Stimulated activated CD4-positive, alpha-beta T cell treated with anti-CD3 and anti-CD28 coated beads, TNF-alpha, amount 100 ng/mL, for 48 hours (primary cell): ENCODE measurements at places on chromosomes 2 and 18.

GRCh38 chr2:148483665-148484064 is 160.9 kb upstream of the EPC2 start:
- DNase-seq, result no peak

- no peak for DNase-seq
Observed at GRCh38 chr18:46301081-46301480, 196.9 kb downstream of the HAUS1 start.

DNA sequence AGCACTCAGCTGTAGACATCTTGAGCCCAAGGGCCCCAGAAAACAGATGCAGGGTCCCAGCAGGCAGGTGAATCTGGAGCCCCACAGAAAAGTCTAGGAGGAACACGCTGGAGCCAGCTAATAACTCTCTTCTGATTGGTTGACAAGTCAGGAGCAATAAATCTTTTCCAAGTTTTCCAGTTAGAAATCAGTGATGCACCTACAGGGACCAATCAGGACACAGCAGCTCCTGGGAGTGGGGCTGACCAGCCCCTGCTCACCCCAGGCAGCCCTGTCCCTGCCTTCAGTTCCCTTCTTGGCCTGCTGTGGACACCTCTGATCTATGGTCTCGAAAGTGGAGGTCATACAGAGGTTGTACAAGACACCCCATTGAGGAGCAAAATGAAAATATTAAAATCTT is 75.7 kb downstream of the KCNF1 start:
- no peak for DNase-seq

DNA sequence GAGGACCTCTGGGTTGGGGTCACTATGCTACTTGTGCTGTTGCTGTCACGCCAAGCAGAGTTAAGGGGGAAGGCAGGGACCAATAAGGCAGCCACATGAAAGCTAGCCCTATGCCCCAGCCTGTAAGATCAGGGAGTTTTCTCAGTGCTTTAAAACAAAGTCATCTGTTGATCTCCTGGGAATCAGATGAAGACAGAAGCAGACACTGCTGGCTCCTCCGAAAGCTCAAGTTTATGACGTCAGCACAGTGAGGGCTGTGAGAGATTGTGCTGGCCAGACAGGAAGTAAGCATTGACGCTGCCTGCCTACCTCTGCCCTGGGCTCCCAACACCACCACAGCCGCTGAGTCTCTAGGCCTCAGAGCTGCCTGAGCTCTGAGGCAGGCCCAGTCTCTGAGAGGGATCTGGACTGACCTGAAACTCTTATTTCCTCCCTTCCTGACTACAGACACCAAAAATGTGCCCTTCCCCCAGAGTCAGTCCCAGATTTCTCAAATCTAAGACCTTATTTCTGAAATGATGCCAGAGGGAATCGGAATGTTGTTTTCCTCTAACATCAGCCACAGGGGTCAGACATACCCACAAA is 118.1 kb upstream of the EPAS1 start:
- DNase-seq, result peak; percentile 20

GRCh38 chr2:165287094-165287778 is 48.0 kb downstream of the SCN2A start:
- DNase-seq, result no peak

- no peak for DNase-seq
Observed at GRCh38 chr2:2568411-2568810, 237.3 kb upstream of the MYT1L start.

- no peak for DNase-seq
Observed at GRCh38 chr2:106596844-106597243, 109.7 kb downstream of the CD8B2 start.

DNA sequence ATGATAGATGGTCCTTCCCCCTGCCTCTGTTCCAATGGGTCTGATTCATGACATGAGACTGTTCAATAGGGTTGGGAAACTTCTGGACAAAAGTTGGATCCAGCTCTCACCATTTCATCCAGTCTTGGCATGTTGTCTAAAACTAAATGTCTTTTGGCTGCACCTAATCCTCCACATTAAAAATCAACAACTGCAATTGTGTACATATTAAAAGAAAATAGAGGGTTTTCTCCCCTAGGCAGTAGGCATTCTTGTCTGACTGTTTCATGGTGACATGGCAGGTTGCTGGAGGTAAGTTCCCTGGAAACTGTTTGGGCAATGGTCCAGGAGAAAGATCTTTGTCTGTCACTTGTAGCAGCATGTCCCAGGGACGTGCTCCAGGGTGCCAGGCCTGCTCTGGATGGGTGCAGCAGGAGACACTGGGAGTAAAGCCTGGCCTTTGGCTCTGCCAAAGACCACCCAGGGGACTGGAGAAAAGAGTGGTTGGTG is 135.8 kb downstream of the TCF4 start:
- no peak for DNase-seq

- DNase-seq, result no peak
Observed at GRCh38 chr2:27839022-27839618, 51.1 kb downstream of the RBKS start.

DNA sequence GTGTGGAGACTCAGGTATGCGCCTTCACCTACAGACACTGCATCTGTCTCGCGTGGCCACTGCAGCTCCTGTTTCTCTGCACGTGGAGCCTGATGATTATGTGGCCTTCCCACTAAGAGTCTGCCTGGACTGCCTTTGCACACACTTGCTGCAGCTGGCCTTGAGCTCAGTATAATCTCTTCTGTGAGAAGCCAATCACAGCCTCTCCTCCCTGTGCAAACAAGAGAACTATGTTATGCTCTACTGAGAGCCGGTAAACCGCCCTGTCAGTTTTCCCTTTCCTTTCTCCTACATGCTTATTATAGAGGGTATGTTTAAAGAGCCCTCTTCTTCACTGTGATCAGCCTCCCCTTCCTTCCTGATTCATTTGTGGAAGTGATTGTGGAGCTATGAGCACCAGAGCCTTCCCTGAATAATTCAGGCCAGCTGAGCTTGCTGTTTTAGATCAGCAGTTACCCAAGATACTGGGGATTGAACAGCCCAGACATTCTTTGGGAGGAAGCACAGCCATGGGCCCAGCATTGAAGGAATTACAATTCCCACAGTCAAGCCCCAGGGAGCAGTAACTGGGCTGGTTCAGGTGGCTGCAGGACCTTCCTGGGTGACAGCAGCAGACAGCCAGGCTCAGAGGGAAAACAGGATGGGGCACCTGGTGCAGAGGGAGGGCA is 3.7 kb upstream of the TGFA start:
- no peak for DNase-seq

DNA sequence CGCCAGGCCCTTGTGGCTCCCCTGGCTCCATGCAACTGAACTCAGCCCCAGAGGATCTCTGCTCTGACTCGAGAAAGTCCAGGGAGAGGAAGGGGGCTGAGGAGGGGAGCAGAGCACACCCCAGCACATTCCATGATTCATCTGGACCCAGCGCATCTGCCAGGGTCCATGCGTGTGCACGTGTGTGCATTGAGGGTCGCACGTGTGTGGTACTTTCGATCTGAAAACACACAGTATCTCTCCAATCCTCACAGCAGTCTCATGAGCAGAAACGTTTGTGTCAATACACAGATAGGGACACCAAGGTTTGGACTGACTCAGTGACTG is 146.4 kb upstream of the ID2 start:
- DNase-seq, result no peak

- DNase-seq, result no peak
Observed at GRCh38 chr2:167752734-167753133, 494.7 kb downstream of the STK39 start.

GRCh38 chr18:11672846-11673454 is 16.1 kb upstream of the GNAL start:
- no peak for DNase-seq

DNA sequence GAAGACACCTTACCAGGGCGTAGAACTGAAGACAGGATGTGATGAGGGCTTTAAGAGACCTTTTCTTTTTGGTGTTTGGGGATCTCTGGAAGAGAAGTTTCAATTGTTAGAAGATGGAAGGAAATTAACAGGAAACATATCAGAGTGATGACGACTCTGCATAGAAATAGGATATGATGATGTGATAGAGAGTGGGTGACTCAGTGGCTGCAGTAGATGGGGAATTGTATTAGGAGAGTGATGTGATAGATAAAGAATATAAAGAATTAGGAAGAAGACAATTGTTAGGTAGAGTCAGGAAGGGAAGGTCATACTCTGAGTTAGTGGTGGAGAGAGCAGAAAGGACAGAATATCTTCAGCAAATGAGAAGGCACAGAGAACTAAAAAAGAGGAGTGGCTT is 593.9 kb downstream of the NYAP2 start:
- no peak for DNase-seq

GRCh38 chr2:231189571-231190495 is 8.6 kb upstream of the ARMC9 start:
- DNase-seq, result no peak

DNA sequence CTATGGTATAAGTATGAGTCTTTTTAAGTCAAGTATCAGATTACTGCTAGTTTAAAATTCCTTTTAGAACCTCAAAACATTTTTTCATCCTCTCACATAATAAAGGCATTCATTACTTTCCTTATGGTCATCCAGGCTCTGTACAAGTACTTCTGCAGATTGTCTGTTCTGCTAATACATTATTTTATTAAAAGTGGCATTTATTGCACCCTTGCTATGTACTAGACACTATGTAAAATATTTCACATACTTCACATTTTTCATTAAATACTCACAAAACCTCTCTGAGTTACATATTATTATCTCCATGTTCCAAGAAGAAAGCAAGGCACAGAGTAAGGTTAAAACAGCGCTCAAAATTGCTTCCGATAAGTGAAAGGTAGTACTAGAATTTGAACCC is 84.1 kb downstream of the RAPH1 start:
- DNase-seq, result no peak

GRCh38 chr2:186697536-186697935 is 3.7 kb downstream of the FAM171B start:
- DNase-seq, result no peak

DNA sequence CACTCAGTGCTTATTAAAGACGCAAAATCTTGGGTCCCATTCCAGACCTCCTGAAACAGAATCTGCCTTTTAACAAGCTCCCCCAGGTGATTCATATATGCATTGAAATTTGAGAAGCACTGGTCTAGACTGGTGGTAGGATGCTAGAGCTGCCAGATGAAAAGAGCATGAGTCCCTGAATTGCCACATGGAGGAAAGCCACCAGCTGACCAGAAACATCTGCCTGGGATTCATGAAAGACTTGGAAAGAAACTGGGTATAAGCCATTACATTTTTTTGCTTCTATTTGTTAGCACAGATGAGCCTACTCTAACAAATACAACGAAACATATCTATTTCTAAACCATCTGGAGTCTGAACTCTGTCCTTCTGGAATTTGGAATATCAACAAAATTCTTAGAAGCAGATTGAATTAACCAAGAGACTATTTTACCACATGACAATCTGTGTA is 228.9 kb downstream of the RBM43 start:
- no peak for DNase-seq

- DNase-seq, result no peak
Observed at GRCh38 chr2:176297067-176297466, 27.8 kb downstream of the MTX2 start.

DNA sequence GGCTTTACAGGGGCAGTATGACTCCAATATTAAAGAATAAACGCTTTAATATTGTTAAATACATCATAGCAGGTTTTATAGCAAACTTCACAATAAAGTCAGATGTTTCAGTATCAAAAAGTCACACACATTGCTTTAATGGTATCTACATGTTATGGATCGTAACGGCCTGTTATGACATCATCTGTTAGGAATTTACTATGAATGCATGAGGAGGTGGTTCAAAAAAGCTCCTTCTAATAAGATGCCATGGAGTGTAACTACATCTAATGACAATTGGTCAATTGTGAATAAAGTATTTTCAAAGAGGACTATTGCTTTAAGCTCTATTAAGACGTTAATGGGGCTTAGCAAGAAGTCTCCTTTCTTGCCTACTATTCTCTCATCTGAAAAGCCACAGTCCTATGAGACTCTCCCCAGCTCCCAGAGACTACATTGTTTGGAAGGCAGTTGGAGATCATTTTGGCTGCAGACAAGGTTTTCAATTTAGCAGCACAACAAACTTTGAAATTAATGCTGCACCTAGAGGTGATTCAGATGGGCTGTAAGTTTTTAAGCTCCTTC is 300.7 kb upstream of the MEIS1 start:
- DNase-seq, result no peak

DNA sequence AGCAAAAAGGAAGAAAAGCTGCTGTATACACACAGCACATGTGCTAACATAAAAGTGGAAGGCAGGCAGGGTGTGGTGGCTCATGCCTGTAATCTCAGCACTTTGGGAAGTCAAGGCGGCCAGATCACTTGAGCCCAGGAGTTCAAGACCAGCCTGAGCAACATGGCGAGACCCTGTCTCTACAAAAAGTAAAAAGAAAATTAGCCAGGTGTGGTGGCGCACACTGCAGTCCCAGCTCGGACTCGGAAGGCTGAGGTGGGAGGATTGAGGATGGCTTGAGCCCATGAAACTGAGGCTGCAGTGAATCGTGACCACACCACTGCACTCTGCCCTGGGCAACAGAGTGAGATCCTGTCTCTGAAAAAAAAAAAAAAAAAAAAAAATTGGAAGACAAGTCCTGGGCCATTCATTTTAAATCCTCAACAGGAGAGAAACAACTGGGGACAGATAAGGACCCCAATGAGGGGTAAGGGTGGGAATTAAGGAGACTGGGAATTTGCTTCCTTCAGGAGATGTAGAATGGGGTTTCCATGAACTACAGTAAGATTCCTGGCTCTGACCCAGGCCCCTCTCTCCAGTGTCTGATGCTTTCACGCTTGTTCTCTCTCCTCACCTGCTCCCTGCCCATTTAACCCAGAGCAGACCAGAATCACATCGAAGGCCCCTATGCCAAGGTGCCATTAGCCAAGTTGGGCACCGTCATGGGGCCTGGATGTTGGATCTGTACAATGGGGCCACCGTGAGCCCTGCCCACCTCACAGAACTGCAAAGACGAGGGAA is 29.6 kb downstream of the TNS1 start:
- DNase-seq, result no peak

- DNase-seq, result no peak
Observed at GRCh38 chr2:18345848-18346247, 214.6 kb downstream of the RDH14 start.

- no peak for DNase-seq
Observed at GRCh38 chr2:138213084-138213483, 248.8 kb downstream of the HNMT start.

- DNase-seq, result no peak
Observed at GRCh38 chr2:139969323-139969722, 1189.1 kb upstream of the NXPH2 start.

GRCh38 chr2:108641756-108642155 is 77.5 kb upstream of the RANBP2 start:
- no peak for DNase-seq

DNA sequence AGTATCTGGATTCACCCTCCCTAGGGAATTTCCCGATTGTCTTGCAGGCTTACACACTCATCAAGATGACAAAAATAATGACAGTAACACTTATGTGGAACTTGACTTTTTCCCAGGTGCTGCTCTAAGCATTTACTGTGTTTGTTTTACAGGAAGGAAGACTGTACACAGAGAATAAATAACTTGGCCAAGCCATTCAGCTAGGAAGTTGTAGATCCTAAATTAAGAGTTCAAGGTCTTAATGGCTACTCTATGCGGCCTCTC is 549 bp upstream of the DPP4 start:
- no peak for DNase-seq

- DNase-seq, result no peak
Observed at GRCh38 chr2:84866122-84866521, 14.8 kb downstream of the TRABD2A start.
